ENCODE measurements at places on chromosomes 3 and 15.

- no peak for DNase-seq
These were observed 23.6 kb downstream of the PRR20G start for GRCh38 chr3:127264292-127264691.

DNA sequence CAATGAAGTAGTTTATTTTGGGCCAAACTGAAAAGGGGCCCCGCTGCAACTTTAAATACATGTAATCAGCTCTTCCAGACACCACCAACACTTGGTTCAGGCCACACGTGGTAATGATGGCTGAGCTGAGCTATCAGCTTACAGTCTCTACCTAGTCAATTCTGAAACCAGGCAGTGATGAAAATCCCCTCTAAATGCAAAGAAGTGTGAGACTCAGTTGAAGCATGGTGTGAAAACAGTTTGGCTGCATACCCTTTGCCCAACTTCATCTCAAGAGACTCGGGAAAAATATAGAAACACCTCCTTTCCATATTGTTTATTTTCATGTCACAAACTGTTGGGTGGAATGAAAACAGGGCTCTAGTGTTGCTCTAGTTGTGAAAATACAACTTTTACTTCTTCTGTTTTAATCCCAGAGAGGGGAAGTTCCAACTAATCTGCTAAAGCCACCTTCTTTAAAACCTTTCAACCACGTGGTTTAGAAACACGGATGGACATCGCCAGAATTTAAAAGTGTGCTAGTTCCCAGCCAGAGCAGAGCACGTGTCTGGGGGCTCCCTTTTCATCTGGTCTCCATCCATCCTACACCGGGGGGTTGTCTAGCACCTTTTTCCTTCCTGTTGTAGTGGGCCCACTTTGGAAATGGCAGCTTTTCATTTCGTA is 229.1 kb downstream of the EPHB1 start:
- DNase-seq, result no peak

DNA sequence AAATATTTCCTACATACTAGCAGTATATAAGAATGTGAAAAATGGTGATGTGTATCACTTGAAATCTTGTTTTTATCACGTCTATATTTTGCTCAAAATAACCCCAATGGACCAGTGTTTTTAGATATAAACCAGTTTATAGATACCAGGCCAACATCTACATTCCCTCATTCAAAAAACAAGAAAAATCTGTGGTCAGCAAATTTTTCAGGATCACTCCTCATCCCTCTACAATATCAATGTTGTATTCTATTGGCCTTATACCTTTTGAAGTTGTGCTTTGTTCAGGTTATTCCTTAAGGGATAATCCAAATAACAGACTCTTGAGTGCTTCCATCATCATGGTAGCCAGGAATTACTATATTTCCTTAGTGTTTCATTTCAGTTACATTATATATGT is 332.9 kb upstream of the ARRDC4 start:
- DNase-seq, result no peak

GRCh38 chr15:65653341-65653740 is 31.6 kb downstream of the SLC24A1 start:
- no peak for DNase-seq

- no peak for DNase-seq
These were observed 37.3 kb downstream of the CACNA2D2 start for GRCh38 chr3:50466177-50466576.

- DNase-seq, result no peak
These were observed 127.6 kb downstream of the SMAD6 start for GRCh38 chr15:66829551-66830121.

DNA sequence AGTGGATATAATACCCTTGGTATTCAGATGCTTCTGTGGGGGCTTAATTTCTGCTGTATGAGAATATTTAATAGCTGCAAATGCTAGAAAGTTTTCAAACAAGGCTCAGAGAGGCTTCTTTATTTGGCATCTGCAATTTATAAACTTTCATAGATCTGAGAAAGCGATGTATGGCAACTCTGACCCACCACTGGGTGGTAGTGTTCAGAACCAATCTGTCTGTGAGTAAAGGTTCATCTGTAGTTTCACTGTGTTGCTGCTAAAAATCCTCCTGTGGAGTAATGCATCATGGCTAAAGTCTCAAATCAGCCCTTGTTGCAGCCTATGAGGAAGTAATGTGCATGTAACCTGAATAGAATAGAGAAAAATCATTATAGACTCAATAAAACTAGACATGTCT is 47.4 kb downstream of the CLSTN2 start:
- no peak for DNase-seq

DNA sequence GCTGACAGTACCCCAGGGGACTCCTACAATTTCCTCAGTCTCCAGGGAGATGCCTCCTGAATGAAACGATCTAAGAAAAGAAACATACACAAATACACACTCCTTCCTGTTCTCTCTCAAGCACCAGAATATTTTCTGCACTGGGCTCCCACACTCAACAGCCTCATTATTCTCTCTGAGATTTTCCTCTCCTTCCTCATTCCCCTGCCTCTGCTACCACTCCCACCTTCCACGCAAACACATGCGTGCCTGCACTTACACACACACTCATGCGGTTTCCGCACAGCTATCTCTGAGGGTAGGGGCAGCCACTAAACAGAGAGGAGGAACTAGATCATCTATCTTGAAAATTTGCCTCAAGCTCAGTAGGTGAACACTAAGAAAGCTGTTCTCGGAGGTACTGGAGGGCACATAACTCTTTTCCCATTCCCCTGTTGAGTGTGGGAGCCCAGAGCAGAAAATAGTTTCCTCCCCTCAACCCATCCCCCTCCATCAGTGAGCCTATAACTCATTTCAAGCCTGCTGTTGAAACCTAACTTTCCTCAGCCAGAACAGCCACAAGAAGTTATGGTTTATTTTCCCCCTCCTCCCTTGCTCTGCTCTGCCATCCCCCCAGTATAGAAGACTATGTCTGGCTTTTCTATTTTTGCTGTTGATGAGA is 30.5 kb upstream of the TIPARP start:
- DNase-seq, result no peak

DNA sequence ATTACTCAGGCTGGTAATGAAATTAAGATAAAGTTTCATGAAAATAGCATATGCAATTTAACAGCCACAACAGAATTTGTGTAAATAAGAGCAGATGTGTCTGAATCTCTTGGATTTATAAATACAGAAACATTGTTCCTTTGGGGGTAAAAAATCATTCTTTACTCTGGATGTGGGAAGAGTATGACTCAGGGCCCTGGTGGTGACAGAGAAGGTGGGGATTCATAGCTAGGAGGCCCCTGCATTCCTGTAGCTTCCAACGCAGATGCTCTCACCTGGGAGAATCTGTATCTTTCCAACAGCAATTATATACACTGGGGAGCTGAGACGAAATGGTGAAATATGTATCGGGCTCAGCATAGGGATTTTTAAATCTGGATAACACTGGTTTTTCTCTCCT is 167.6 kb upstream of the CADPS start:
- DNase-seq, result no peak

DNA sequence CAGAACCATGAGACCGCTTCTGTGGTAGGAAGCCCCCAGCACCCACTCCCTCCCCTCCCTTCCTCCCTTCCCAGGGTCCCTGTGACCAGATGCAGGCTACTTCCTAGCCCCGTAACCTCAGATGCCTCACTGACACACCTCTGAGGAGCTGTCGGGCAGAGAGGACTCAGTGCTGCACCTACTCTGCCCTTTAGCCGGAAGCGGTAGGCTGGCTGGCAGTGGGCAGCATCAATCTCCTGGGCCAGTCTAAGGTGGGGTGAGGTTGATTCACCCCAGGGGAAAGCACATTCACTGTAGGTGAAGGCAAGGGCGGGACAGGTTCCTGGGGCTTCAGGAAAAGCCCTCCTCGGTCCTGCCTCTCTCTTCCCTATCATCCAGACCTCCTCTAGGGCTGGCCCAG is 19.1 kb downstream of the CSRNP1 start:
- DNase-seq, result no peak

- DNase-seq, result no peak
These were observed 1.7 kb upstream of the FAH start for GRCh38 chr15:80151148-80151547.

- no peak for DNase-seq
These were observed 49.2 kb downstream of the ARHGAP11B start for GRCh38 chr15:30675126-30675525.

- DNase-seq, result no peak
These were observed 15.1 kb downstream of the TBC1D21 start for GRCh38 chr15:73888224-73889041.

- DNase-seq, result no peak
These were observed 46.7 kb upstream of the MYZAP start for GRCh38 chr15:57544848-57545480.

- DNase-seq, result no peak
These were observed 21.2 kb downstream of the TM4SF4 start for GRCh38 chr3:149495581-149496125.

DNA sequence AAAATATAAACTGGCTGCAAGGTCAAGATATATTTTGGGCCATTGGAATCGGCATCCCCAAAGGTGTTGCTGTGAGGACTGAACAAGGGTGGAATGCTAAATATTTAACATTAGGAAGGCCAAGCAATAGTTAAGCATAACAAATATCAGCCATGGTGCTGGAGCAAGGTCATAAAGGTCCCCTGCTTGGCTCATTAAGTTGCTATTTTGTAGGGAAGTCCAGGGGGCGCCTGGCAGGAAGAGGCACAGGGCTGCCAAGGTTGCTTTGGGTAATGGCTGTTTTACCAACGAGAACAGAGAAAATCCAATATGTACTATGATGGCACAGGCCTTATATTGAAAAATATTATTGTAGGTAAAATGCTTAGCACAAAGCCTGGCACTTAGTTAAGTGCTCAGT is 62.2 kb downstream of the SLC15A2 start:
- no peak for DNase-seq

DNA sequence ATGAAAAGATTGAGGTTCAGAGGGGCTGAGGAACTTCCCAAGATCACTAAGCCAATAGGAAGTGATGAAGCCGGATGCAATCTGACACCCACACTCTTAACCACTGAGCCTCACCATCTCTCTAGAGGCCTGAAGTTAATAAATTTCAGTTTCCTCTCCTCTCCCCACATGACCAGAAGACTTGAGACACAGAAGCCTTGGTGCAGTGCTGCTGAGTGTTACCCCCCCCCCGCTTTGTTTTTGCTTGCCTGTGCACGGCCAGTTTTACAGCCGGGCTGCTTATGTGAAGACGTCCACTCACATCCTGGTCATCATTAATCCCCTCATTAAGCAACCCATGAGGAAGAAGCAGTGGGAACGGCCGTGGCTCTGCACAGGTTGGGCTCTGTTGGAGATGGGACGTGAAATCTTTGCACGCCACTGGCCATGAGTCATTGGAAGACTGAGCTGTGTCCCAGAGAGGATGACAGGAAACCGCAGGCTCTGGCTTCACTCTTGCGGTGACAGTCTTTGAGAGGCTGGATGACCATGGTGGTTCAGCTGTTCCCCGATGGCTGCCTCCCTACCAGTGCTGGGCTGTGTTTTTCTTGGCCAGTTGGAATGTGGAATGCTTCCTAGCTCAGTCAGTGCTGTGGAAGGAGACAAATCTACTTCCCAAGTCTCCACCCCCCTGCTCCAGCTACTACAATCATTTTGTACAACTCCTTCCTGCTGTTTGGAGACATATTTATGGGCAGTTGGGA is 232.6 kb upstream of the LRTM1 start:
- no peak for DNase-seq

GRCh38 chr15:52682200-52682599 is 3.0 kb upstream of the ATOSA start:
- DNase-seq, result no peak

DNA sequence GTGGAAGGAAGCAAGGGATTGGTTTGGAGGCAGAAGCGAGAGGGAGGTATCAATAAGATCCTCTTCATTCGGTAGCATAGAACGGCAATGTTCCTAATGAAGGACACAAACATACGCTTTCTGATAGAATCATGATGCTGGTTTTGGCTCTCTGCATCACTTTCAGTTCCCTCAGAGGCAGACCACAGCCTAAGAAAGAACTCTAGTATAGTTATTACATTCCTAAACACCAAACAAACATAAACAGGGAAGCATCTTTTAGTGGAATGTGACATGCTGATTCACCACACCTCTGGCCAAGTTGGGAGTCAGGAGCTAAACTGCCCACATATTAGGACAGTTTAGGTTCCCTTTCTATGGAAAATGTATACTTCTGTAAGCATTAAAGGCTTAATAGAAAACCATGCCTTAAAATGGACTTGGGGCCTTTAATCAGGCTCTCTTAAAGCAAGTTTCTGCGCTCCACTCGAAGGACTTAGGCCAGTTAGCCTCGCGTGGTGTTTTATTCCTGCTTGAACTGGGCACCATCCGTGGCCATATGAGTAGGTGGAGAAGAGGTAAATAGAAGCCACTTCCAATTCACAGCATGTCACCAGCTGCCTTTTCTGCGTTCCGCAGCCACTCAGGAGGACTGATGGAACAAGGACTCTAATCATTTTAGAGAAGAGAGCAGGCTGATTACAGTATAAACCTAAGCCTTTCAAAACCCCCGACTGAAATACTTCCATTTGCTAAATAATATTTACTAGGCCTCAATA is 53.7 kb downstream of the CD47 start:
- DNase-seq, result no peak

- DNase-seq, result no peak
These were observed 18.6 kb upstream of the SENP7 start for GRCh38 chr3:101531473-101532086.

GRCh38 chr3:150567328-150567727 is 20.7 kb downstream of the EIF2A start:
- DNase-seq, result no peak

GRCh38 chr15:45338417-45338816 is 39.9 kb downstream of the GATM start:
- no peak for DNase-seq

- no peak for DNase-seq
These were observed 97.2 kb downstream of the MYO9A start for GRCh38 chr15:72020799-72021198.

DNA sequence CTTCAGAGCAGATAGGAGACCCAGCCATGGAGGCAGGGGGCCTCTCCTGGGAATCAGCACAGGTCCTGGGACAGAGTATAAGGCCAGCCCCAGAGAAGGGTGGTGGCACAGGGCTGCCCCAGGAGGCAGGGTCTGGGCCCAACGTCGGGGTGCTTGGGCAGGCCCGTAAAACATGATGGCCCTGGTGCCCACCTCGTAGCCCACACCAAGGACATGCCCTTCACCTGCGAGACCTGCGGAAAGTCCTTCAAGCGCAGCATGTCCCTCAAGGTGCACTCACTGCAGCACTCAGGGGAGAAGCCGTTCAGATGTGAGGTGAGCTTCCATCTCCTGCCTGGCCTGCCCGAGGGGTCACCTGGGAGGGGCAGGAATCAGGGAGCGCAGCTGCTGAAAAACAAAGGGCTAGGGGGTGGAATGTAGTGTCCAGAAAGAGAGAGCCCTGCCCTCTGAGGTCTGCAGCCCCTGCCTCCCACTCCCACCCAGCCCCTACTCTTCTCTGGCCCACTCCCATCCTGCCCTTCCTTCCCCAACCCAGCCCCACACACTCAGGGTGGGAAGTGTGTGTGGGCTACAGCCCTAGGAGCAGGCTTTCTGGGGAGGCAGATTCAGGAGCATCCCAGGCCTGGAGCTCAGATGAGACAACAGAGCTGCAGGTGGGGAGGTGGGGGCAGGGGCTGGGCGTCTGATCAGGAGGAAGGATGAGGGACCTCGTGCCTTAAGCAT is 9.5 kb downstream of the ZBTB47 start:
- no peak for DNase-seq

- DNase-seq, result no peak
These were observed 20.6 kb downstream of the CD80 start for GRCh38 chr3:119538772-119539171.
